HFFc6 (cell line): ENCODE measurements at places on chromosomes 2 and 18. TPM values are rescaled to one million over a fixed set of nuclear protein-coding genes. Genes with fewer than 3 reads are reported as not detected.

DNA sequence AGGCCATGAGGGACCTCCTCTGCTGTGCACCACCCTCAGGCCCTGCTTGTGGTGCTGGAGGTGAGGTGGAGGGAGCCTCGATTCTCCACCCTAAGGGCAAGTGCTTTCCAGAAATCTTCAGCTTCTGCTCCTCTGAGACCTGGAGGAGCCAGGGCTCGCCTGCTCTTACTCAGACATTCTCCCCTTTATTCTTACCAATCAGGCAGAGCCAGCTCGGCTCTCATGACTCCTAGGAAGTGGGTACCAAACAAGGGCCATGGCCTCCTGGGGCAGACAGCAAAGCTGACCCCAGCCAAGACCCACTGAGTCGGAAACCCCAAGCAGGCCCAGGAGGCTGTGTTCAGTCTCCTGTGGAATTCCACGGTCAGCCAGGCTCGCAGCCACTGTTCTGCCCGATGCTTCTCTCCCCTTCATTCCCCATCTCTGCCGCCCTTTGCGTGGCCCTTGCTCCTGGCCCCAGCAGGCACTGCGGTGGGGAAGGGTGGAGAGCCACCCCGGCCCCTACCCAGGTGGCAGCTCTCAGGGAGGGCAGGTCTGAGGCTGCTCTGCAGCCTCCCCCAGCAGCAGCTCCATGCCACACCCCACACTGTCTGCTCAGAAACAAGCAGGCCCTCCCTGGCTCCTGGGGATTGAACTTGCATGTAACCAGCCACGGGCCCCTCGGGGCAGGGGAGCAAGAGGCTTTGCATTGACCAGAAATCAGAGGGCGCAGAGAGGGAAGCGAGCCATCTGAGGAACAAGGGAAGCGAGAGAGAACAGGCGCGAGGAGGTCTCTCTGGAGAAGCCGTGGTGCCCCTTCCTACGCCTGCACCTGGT lies 24.0 kb downstream of the HS1BP3 start:
- DNase-seq: no peak

Gene HAAO
- 0.48 TPM in 1 of 2 replicates, not detected in the other for total RNA-seq

GRCh38 chr18:77144451-77145118 lies 12.0 kb upstream of the MBP start:
- DNase-seq: no peak

Gene NEU4
- total RNA-seq: not detected in 3 replicates

- DNase-seq: no peak
These were observed 9.3 kb downstream of the SEC11C start for GRCh38 chr18:59149007-59149406.

DNA sequence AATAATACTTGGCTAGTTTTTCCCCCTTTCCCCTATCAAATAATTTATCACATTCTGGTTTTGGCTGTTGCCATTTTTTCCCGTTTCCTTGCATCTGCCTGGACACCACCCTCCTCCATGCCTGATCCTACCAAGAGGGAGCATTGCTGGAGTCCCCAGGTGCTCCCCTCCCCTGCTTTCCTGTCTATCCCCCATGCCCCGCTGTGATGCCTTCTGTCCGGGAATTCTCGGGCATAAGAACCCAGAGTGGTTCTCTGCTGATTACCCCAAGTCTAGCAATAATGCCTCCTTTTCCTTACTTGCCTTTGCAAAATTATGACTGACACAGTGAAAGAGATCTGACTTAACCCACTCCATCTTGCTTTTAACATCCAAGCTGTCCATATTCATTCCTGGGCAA lies 248.0 kb upstream of the PXDN start:
- DNase-seq: no peak

Gene ORMDL1
- total RNA-seq: 48.6 and 54.5 TPM in 2 replicates

DNA sequence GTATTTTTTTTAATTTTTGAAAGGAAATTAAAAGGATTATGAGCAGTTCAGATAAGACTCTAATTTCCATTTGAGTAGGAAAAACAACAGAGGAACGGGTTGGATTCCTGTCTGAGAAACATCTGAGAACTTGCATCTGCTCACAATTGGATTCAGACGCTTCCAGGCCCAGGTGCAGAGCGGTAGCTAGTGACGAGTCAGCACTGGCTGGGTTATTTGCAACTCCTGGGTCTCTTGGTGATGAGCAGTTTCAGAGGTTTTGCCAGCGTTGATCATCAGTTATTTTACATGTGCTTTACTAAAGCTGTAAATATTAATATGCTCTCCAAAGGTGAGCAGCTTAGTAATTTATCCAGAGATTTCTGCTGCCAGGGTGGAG lies 39.1 kb upstream of the B3GNT7 start:
- no peak for DNase-seq

Gene CDK15
- 21.7 to 48.1 TPM (median 26.6 TPM) in 3 replicates for total RNA-seq

DNA sequence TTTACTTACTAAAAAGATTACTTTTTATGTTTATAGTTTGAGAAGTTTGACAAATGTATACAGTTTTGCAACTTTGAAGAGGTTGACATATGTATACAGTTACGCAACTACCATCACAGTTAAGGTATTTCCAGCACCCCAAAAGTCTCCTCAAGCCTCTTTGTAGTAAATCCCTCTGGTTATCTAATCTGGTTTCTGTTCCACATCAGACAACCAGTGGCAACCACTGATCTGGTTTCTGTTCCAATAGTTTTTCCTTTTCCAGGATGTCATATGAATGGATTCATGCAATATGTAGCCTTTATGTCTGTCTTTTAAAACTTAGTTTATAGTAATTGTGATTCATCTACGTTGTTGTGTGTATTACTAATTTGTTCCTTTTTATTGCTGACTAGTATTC lies 23.5 kb downstream of the IFIH1 start:
- no peak for DNase-seq

Gene DHRS9
- total RNA-seq: not detected in 2 replicates

GRCh38 chr2:62727876-62728566 lies 22.5 kb downstream of the EHBP1 start:
- DNase-seq: no peak

- no peak for DNase-seq
These were observed 89.1 kb downstream of the ETAA1 start for GRCh38 chr2:67486041-67486796.

- no peak for DNase-seq
These were observed 5.7 kb upstream of the CHN1 start for GRCh38 chr2:175010848-175011254.

Gene YES1
- total RNA-seq: 26.8 to 48.8 TPM (median 28.3 TPM) in 3 replicates

DNA sequence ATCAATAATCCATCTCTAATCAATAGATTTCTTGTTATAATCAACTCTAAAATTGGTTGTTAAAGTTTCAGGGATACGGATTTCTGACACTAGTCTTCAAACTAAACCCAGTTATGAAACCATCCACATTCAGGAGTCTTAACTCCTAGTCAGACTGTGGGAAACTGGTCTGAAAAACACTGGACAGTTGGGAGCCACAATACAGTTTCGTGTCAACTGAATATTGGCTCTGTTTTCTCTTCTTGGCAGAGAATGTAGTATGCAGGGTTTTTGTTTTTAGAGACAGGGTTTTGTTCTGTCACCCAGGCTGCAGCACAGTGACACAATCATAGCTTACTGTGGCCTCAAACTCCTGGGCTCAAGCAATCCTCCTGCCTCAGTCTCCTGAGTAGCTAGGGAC lies 123.1 kb downstream of the RTTN start:
- DNase-seq: no peak

GRCh38 chr18:49904871-49905555 lies 91.7 kb upstream of the ACAA2 start:
- no peak for DNase-seq

Gene STARD6
- total RNA-seq: 0.37 TPM in 1 of 3 replicates, not detected in the others

GRCh38 chr2:234218266-234219045 lies 168.0 kb downstream of the SPP2 start:
- no peak for DNase-seq

DNA sequence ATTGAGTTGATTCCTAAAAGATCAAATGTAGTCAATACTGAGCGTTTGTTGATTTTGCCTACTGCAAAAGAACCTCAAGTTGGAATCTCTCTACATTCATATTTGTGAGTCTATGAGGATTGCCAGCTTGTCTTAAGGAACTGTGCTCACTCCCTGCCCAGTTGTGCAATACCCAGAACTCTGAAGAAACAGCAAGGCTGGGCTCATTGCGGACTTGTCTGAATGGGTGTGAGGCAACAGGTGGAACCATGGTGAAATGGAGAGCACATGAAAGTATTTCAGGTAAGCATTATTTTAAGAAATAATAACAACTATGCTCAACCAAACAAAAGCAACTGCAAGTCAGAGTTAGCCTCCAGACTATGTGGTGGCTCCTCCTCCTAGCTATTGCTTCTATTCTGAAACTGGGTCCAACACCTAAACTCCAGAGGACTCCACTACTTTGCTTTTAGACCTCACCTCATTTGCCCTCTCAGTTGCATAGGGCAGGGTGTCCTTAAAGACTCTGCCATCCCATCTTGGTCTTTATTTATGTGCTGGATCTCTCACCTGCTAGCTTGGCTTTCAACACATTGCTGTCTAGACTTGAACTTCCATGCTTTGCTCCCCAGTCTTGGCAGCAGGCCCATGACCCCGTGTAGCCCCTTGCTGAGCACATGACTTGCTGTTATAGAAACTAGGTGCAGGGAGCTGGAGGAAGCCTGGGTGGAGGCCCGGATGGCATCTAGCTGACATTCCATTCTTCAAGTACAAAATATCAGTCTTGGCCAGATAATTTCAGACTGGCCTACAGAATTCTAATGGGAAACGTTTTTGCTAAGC lies 94.8 kb upstream of the ARL5A start:
- no peak for DNase-seq

DNA sequence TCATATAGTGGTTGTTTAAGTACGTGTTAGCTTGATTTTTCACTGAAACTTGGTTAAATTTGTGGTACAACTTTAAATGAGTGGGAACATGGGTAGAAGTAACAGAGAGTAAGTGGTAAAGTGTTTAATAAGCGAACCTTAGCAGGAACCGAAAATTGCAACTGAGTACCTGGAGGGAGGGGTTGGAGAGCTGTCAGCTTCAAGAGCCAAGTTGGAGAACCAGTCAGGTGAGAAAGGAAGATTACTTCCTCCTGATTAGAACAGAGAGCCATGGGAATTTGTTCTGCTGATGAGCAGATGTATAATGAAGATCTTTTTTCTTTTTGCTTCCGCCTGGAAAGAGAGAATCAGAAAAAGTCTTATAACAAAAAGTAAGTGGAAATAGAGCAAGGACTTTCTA lies 158.4 kb upstream of the CDH7 start:
- no peak for DNase-seq

- no peak for DNase-seq
These were observed 9.0 kb upstream of the RNF103 start for GRCh38 chr2:86632672-86633071.

Gene TXNDC2
- total RNA-seq: not detected in 3 replicates

Gene BMP10
- total RNA-seq: not detected in 2 replicates

DNA sequence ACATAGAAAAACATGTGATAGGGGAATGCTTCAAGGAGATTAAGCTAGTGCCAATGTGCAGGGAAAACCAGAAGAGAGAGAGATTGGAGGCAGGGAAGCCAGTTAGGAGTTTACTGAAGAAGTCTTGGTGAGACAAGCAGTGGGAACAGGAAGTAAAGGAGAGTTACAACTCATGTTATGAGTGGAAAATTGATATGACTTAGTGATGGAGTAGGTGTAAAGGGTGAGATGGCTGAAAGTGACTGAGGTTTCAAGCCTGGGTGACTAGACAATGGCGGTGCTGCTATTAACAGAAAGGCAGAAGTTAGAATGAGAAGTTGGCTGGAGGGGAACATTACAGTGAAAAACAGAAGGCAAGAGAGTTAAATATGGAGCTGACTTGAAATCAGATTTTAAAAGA lies 16.5 kb downstream of the DOK1 start:
- DNase-seq: no peak

DNA sequence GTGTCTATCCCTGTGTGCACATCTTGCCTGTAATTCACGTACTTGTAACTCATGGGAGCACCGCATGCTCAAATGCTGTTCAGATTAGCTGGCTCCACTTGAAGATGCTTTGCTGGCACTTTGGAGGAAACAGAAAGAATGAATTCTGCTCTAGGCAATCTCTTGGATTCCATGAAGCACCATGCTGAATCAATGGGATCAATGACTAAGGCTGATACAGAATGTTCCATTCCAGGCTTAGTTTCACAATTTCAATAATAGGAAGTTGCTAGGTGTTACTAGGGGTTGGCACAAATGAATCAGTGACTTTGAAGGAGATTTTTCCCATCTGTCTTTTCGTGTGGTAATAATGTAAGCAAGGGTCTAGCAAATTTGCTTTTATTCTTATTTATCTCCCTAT lies 328.8 kb downstream of the OSR1 start:
- no peak for DNase-seq

DNA sequence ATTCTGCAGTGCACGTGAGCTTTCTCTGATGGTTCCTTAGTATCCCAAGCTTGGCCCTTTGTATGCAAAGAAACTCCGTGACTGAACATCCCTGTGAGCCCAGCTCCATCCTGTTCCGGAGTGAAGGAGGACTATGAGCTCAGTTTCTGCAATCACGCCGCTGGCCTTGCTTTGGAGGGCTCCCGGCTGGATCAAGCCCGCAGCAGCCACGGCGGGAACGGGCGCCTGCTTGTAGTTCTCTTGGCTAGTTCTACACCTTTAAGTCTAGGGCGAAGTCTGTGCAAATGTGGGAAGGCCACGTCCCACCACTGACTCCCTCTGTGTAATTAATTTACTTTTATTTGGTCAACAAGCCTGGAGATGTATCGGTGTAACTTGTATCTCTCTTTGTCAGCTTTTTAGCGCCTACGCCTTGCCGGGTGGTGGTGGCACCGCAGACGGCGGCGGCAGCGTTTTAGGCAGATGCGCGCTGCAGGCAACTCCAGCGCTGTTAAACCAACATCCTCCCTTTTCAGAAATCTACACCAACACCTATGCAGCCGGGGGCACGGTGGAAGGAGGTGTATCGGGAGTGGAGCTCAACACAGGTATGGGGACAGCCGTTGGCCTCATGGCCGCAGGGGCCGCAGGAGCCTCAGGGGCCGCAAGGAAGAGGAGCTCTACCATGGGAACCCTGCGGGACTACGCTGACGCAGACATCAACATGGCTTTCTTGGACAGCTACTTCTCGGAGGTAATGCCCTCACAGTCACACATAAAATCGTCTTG lies 34.3 kb downstream of the DSG4 start:
- no peak for DNase-seq

DNA sequence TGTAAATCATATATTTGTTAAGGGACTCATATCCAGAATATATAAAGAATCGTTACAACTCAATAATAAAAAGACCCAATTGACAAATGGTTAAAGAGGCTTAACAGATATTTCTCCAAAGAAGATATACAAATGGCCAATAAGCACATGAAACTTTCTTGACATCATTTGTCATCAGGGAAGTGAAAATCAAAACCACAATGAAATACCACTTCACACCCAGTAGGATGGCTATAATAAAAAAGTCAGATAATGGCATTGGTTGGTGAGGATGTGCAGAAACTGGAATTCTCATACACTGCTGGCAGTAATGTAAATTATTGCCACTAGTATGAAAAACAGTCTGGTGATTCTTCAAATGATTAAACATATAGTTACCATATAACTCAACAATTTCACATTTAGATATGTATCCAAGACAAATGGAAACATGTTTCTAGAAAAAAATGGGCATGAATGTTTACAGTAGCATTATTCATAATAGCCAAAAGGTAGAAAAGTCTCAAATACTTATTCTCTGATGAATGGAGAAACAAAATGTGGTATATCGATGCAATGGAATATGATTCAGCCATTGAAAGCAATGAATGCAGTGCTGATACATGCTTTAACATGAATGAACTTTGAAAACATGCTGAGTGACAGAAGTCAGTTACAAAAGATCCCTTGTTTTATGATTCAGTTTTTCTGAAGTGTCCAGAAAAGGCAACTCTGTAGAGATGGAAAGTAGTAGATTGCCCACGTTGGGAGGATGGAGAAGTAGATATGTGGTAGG lies 304.6 kb upstream of the ZEB2 start:
- DNase-seq: no peak

Gene ALPI
- not detected in 3 replicates for total RNA-seq
